ENCODE measurements at places on chromosomes 1 and 21.

GRCh38 chr1:93907718-93908117, 1.5 kb downstream of the GCLM start:
- no peak for DNase-seq

DNA sequence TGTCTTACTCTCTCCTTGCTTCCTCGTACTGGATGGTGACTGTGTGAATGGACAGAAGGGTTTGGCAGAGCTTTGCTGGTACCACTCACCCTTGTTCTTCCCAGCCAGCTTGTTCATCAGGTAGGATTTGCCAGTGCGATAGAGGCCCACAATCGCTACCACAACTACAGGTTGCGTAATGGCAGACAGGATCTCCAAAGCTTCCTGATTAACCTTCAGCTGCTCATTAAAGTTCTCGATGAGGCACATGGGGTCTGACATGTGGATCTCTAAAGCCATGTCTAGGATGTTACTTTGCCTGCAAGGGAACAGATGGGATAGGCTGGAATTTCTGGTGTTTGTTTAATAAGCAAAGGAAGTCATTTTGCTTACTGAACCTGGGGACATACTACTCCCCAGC, 3.4 kb downstream of the GBP5 start:
- DNase-seq: no peak

- no peak for DNase-seq
Observed at GRCh38 chr1:25695090-25695770, 78.6 kb downstream of the MAN1C1 start.

DNA sequence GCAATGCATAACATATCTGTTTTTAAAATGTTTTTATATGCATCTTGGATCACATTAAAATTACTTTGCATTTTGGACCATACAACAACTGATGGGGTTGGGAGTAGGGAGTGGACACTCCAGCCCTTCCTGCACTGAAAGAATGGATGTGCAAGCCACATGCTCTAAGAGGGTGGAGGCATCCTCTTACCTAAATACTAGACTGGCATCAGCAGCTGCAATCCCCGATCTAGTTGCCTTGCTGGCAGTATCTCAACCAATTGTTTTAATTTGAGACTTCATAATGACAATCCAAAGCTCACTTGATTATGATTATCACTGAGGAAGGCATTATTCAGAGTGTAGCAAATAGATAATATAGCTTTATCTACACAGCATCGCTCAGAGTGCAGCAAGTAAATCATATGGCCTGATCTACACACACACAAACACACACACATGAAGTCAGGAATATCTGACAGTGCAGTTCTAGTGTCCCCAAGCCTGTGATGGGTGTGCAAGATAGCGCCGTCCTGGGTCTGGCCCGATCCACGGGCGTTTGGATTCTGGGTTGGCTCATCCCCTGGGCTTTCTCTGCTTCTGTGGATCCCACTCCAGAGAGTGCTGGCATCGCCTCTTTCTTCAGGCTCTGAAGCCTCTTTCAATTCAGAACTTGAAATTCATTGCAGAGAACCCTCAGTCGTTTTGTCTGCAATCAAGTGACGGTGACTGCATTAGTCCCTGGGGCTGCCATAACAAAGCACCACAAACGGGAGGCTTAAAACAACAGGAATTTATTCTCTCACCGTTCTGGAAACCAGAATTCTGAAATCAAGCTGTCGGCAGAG, 181.3 kb downstream of the ETS2 start:
- DNase-seq: no peak

- no peak for DNase-seq
Observed at GRCh38 chr1:231554969-231555368, 26.5 kb downstream of the TSNAX start.

DNA sequence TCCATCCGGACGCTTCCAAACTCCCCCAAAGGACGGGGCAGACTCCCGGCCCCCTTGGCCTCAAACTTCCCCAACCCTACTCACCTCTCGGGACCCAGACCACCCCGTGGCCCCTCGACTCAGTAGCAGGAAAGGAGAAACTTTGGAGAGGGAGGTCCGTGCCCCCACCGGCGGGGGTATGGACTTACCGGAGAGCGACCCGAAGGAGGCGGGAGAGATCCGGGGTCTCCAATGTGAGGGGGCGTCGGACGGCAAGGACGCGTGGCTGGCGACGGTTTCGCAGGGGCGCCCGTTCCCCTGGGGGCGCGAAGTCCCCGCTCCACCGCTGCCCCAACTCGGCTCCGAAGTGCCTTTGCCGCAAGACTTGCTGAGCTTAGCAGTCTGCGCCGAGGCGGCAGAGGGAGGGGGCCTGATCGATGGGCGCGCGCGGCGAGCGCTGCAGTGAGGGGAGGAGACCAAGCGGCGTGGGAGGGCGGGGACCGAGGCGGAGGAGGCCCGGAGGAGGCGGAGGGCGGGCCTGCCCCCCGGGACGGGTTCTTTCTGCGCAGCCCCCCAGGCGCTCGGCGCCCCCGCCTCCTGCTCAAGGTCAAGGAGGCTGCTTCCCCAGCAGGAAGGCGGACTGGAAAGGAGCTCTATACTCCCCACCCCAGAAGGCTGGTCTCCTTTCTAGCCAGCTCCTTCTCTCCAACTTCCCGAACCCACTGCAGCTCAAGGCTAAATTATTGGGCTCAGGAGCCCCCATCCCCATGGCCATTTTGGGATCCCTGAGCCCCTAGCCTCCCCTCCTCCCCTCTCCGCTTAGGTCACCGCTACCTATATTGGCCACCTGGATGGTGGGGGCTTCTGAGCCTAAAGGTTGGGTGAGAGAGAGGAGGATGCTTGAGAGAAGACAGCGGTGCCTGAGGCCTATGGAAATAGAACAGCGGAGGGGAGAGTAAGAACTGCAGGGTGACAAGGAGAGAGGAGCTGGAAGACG, at the start of gene SYT2:
TSS of gene SYT2 (minus strand) at position 385 of the 976 bp plus-strand sequence. CDS start 104,682 bp downstream, outside the sequence.
- DNase-seq: no peak

DNA sequence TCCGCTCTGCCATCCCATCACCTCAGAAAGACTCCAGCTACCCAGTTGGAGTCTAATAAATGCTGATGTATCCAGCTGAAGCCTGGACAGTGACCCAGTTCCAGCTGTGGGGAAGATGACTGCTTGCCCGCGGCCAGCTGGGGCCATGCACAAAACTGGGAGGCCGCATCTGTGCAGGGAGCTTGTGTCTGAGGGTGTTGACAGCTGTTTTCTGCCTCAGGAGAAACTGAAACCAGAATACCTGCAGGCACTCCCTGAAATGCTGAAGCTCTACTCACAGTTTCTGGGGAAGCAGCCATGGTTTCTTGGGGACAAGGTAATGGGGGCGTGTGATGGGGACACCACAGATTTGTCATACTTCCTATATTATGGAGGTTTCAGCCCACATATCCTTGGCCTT, 3.2 kb downstream of the GSTM2 start:
- DNase-seq: no peak

- no peak for DNase-seq
Observed at GRCh38 chr1:22625262-22625925, 11.0 kb upstream of the C1QA start.

DNA sequence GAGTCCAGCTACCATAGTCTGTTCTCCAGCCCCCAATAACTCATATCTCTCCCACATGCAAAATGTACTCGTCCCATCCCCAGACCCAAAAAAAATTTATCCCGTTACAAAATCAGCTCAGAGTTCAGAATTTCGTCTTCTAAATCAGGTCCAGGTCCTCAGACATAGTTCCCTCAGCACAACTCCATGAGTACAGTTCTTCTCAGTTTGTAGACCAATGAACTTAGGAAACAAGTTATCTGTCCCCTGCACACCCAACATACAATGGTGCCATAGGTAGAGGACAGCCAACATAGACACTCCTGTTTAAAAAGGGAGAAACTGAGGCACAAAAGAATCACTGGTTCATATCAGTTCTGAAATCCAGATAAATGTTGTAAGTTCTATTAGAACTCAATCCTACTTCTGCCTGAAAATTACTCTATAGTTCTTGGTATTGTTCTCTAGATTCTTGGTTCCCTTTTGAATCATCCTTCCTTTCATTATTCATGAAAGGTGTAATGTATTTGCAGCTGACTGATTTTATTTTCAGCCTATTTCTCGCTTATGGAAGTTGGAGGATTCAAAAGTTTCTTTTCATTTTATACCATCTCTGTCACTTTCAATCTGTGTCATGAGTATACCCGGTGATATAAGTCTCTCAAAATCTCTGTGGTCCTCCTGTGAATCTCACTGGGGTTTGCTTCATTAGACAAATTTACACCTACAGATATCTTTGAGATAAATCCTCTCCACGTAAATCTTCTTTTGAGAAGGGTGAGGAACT, 75.8 kb upstream of the TSPAN2 start:
- DNase-seq: no peak

GRCh38 chr1:173914366-173914871, 2.7 kb downstream of the SERPINC1 start:
- no peak for DNase-seq

DNA sequence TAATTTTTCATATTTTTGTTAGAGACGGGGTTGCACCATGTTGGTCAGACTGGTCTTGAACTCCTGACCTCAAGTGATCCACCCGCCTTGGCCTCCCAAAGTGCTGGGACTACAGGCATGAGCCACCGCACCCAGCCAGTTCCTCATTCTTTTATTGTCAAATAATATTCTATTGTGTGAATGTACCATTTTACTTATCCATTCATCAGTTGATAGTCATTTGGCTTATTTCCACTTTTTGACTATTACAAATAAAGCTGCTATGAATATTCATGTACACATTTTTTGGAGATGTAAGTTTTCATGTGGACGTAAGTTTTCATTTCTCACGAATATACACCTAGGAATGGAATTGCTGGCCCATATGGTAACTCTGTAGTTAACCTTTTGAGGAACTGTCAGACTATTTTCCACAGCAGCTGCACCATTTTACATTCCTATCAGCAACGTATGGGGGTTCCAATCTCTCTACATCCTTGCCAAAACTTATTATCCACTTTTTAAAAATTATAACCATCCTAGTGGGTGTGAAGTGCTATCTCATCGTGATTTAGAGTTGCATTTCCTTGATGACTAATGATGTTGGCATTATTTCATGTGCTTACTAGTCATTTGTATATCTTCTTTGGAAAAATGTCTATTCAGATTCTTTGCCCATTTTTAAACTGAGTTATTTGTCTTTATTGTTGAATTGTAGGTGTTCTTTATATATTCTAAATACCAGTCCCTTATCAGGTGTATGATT, 12.7 kb downstream of the PACC1 start:
- no peak for DNase-seq

DNA sequence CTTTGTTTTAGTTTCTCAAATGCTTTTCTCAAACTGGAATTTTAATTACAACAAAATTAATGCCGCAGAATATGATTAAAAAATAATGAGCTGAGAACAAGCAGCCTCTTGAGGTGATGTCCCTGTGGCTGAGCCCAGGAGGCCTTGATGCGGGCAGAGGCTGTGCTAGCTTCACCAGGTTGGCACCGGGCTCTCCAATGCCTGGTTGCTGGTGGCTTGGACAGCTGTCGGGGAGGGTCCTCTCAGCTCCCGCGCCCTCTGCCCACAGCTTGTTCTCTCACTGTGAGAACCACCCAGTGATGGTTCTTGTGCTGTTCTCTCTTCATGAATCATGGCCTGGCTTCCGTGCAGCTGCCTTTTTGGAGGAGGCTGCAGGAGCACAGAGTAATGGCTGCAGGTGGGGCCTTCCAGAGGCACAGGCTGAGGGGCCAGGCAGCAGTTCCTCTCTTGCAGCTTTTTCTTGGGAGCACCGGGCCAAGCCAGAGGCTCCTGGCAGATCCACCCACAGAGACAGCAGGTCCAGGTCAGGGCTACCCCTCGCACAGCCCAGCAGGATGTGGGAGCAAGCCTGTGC, 156.3 kb downstream of the PCBP3 start:
- no peak for DNase-seq

GRCh38 chr1:184499616-184500015, 112.8 kb downstream of the C1orf21 start:
- DNase-seq: no peak

Measured in stimulated activated CD8-positive, alpha-beta memory T cell treated with anti-CD3 and anti-CD28 coated beads, Interleukin-15, amount 100 ng/mL, for 1 hour (primary cell).